ENCODE measurements at places on chromosomes 4 and X.

GRCh38 chr4:25184056-25184455 lies 23.8 kb upstream of the SEPSECS start:
- DNase-seq: no peak

DNA sequence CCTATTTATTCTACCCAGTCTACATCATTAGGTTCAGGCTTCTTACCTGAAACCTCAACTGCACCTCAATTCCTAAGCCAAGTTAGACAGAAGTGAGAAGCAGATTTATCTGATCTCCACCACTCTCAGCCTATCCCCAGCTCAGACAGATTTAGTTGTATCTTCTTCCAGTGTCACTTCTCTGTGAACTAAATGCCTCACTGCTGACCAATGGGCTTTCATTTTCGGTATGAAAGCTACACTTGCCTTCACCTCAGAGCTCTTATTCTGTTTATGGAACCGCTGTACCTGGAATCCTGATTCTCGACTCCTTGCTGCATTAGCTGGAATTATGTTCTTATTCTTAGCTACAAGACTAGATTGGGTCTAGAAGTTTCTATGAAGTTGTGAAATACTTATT lies 833.2 kb downstream of the CCSER1 start:
- no peak for DNase-seq

DNA sequence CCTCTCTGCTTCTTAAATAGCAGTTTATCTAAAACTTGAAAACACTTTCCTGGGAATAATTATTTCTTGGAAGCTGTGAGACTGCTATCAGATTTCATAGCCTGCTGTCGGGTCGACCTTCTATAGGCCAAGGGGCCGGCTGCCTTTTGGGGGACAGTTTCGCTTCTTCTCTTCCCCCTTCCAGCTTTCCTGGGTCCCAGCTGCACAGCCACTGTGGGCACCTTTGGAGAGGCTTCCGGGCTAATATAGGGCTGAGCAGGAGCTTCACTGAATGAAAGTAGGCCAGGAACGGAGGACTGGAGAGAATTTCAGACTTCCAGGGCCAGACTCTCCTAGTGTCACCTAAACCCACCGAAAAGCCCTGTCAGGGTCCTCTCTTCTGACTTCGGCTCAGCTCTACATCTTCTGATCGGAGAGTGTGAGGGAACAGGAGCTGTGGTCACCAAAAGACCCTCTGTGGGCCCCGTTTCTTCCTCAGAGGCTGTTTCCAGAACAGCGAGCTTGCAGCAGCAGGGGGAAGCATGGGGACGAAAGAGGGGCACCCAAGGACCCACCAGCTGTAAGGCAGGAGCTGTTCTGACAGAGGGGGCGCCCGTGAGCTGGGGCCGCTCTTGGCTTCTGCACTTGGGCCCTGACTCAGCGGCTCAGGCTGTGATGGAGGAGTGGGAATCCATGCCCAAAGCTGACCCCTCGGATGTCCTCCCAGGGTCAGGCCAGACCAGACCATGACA lies 620.6 kb downstream of the BCOR start:
- no peak for DNase-seq

DNA sequence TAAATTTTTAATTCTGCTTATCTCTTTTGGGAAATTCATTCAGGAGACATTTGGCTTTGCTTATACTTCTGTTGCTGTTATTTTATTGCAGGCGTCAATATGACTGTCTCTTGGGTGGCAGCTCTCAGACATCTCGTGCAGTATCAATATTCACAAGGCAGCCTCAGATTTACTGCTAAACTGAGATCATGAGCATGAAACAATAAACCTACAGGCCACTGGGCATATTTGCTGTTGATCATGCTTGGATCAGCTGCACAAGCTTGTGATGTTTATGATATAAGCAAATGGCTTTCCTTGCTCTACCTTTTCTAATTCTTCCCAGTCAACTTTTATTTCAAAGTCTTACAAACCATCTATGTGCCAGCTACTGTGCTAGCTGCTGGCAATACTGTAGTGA lies 39.2 kb downstream of the TSPAN5 start:
- no peak for DNase-seq

DNA sequence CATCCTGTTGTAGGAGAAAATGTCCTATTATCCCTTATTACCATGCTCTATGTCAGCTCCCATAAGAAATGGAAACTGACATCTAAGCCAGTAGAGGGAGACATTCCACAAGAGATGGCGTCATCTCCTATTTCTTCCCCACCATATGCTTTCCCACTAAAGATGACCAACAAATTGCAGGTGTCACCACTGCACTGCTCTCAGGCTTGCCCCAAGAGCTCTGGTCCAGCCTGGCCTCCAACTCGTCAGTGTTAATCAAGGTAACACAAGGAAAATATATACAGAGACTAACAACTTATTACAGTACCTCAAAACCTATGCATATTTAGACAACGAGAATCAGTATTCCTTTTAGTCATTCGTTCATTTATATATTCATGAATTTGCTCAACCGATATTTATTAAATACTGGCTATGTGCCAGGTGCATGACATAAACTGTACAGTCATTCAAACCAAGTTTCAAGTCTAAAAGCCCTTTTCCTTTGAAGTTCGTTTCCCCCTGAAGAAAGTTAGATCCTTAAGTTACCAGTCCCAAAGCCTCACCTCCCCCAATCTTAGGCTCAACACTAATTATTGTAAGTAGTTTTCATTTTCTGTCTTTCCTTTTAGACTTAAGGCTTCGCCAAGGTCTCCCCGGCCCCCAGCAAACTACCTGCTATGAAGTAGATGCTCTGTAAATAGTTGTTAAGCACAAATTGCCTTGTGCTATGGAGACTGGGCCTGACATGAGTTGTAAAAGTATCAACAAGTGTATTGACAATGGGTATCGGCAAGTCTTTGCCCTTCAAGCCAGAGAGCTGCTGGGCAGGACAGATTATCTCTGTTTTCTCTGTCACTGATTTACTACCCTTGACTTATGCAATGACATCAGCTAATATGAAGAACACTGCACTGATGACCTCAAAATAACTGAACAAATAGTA lies 3.1 kb upstream of the FGB start:
- DNase-seq: peak; percentile 41

DNA sequence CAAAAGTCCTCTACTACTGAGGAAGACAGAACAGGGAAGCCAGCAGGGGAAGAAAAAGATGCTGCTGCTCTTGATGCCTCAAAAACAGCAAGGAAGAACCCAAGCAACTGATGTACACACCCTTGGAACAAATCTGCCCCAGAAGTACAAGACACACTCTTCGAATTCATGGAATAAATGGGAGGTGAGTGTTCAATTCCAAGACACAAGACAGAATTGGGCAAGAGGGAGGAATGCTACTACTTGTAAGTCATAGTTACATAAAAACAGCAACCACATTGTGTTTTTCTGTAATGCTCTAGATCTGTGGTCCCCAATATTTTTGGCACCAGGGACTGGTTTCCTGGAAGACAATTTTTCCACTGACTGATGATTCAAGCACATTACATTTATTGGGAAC lies 58.0 kb upstream of the H2AZ1 start:
- DNase-seq: peak; percentile 59

DNA sequence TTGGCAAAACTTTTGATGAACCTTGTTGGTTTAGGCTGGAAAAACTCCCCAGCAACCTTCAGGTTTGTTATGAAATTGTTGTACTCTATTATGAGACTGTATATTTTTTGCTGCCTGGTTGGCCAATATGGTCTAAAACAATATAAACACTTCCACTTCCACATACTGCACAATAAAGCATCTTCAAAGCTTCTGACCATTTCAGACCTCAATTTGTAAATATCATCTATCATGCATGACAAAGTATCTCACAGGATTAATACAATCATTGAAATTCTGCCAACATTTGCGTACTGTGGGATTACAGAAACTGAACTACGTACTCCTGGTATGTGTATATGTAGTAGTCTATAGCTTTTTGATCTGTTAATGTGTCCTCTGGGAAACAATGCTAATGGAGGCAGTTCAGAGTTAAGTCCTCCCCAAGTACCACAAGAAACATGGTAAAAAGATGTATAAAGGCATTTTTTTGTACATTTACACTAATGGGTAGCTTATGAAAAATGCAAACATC lies 40.4 kb downstream of the GPC4 start:
- DNase-seq: no peak

DNA sequence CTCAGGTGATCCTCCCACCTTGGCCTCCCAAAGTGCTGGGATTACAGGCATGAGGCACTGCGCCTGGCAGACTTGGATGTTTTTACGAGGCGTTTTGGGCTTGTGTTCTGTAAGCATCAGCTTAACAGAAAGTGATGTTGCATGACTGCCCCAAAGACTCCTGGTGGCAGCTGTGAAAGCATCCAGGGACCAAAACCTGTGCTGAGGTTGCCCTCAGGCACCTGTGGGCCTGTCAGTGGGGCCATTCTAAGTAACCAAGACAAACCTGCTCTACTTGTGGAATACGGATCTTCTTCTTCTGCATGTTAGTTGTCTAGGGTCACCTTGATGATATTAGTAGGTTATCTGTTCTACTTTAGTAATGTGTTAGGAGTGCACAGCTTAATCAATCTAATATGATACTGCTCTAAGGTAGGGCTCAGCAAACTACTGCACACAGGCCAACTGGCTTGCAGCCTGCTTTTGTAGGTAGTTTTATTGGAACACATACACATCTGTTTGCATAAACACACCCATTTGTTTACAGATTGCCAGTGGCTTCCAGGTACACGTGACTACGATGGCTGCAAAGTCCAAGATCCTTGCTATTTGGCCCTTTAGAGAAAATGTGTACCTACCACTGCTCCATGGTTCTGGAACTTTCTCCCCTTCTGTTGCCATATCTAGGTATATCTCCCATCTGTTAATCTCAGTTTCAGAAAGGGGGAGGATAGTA lies 136.7 kb downstream of the GPR143 start:
- no peak for DNase-seq

- DNase-seq: no peak
These were observed 77.5 kb downstream of the INTS12 start for GRCh38 chr4:105630670-105631655.

DNA sequence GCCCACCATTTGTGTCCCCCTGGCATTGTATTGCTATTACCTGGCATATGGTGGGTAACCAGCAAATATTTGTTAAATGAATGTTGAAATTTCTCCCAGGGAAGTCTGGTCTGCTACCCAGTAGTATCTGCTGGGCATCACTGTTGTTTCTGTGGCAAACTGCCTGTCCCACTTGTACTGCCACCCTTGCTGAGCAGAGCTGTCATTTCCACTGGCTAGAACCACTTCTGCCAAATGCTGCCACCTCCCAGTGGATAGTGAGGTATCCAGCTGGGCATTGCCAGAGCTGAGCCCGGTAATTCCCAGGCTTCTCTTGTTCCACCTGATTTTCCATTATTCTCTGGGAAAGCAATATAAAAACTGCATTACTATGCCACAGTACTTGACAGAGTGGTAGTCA lies 186.7 kb upstream of the NOCT start:
- DNase-seq: no peak

DNA sequence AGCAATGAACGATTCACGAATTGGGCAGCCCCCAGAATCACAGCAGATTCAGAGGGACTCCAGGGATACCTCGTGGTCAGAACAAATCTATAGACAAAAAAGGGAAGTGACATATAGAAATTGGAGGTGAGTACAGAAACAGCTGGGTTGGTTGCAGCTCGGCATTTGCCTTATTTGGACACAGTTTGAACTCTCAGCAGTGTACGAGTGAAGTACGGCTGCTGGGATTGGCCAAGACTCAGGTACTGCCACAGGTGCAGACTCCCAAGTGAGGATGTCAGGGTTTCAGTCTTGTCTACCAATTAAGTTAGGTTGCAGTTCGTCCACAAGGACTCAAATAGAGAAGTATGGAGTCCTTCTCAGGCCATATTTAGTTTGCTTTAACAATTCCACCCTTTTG lies 28.2 kb downstream of the HTT-AS start:
- DNase-seq: no peak

- DNase-seq: no peak
These were observed 53.0 kb upstream of the ATOH1 start for GRCh38 chr4:93775551-93775950.

DNA sequence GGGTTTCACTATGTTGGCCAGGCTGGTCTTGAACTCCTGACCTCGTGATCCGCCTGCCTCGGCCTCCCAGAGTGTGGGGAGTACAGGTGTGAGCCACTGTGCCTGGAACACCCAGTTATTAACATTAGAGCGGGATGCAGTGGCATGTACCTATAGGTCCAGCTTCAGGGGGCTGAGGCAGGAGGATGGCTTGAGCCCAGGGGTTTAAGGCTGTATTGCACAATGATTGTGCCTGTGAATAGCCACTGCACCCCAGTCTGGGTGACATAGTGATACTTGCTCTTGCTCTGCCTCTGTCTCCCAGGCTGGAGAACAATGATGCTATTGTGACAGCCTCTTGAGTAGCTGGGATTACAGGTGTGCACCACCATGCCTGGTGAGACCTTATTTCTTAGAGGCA lies 39.8 kb downstream of the FAM193A start:
- DNase-seq: no peak

GRCh38 chr4:41784191-41784979 lies 35.9 kb upstream of the PHOX2B start:
- DNase-seq: no peak

DNA sequence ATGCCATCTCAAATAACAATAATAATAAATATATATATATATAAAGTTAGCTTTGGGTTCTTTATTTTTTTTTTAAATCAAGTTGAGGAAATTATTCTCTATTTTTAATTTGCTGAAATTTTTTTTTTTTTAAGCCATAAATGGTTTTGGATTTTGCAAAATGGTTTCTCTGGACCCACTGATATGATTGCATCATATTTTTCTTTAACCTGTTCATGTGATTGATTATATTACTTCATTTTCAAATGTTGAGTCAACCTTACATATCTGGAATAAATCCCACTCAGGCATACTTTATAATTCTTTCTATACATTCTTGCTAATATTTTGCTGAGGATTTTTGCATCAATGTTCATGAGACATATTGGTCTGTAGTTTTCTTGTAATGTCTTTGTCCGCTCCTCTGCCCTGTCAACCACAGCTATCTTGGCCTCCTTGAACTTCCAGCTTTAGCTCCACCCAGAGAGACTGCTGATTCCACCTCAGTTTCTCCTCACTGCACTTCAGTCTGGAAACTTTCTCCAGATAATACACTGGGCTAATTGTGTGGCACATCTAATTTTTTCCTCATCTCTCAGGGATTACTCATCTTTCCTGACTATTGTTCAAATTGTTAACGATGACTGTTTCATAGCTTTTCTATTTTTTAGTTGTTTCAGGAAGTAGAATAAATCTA lies 160.9 kb upstream of the GIMD1 start:
- peak; percentile 9 for DNase-seq

- DNase-seq: no peak
These were observed 54.5 kb downstream of the TAF1 start for GRCh38 chrX:71420686-71421085.
